Occipital lobe (tissue), 3 donors: ENCODE measurements at places on chromosomes 16 and 17.

DNA sequence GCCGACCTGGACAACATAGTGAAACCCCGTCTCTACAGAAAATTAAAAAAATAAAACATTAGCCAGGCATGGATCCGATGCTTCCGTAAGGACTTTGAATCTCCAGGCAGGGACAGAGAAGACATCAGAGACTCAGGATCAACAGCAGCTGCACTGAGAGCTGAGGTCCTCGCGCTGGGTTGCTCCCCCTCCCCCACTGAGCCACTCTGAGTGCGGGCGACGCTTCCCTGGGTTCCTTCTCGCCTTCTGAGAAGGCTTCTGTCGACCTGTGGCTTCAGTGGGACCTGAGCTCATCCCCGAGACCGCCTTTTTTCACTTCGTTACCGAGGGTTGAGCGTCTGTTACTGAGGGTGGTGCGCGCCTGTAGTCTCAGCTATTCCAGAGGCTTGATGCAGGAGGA, 20.4 kb downstream of the ACTG1 start:
- no peak for DNase-seq

DNA sequence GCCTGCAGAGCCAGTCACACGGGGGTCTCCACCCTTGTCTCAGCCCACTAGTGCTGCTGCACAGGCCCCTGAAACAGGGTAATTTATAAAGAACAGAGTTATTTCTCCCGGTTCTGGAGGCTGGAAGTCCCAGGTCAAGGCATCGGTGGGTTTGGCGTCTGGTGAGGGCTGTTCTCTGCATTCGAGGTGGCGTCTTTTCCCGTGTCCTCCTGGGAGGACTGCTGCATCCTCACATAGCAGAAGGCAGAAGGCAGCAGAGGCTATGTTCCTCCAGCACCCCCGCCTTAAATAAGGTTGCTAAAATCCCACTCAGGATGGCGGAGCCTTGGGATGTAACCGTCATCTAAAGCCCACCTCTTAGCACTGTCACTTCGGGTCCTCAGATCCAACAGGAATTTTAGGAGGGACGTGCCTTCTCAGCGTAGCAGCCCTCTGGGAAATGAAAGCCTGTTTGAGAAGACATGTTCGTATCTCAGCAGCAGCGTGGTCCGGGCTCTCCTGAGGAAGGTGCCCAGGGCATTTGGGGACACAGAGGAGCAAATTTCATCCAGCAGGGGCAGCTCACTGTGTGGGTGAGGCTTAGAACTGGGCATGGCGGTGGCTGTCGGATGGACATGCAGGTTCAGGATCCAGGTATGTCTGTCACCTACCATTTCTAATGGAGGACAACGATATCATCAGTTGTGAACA, 221.6 kb upstream of the CHMP6 start:
- DNase-seq: no peak

GRCh38 chr17:4362141-4362540, 4.3 kb downstream of the UBE2G1 start:
- no peak for DNase-seq

DNA sequence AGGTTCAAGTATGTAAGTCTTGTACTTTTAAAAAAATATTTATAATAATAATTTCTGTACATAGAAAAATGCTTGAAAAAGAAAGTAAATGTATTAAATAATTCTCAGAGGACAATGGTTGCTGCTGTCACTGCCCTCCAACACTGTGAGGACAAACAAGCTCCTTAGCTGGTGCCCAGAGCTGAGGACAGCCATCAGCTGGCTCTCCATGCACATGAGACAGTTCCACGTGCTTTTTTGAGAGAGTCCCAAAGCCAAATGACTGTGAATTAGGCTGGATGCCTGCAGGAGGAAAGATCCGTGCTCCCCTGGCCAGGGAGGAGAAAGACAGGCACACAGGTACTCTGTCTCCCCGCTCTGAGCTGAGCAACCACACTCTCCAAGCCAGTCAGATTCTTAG, 115.5 kb upstream of the IRX5 start:
- DNase-seq: no peak

DNA sequence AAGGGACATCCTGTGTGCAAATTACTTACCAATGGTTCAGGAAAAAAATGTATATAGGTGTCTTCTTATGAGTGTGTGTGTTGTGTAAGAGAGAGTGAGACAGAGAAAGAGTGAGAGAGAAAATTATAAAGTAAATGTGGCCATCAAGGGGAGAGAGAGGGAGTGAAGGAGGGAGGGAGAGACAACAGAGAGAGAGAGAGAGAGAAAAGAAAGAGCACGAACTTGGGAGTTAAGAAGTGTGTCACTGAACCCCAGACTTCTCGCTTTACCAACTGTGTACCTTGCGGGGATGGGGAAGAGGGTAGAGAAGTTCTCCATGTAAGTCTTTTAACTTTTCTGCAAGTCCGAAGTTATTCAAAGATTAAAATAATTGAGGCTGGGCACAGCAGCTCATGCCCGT, 28.8 kb upstream of the ARL4D start:
- no peak for DNase-seq

GRCh38 chr16:63415014-63415413, 1378.8 kb upstream of the CDH8 start:
- no peak for DNase-seq

DNA sequence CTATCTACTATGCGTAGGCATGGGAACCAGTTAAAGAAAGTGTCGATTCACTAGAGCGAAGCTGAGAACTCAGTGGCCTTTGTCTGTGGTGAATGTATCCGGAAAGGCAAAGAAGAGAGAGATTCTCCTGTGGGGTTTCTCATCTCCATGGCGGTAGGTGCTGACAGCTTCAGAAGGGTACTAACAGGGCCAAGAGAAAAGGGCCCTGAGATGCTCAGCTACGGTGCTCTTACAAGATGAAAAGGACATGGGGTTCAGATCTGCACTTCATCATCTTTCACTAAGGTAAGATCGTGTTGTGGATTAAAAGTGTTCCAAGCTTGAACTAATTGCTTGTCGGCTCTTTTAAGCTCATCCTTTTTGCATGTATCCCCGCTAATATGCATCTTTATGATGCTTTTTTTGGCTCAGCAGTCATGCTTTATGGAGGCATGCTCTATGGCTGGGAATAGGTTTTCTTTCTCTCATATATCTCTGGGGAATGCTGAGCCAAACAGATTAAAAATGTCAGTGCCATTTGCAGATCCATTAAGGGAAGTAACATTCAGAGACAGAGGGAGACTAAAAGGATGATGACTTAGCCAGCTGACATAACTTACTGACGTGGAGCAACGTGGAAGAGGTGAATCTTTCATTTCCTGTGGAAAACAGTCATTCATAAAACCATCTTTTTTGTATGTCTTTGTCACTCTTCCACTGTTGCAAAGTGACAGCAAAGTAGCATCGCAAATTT, 29.9 kb downstream of the KCNJ16 start:
- DNase-seq: no peak

DNA sequence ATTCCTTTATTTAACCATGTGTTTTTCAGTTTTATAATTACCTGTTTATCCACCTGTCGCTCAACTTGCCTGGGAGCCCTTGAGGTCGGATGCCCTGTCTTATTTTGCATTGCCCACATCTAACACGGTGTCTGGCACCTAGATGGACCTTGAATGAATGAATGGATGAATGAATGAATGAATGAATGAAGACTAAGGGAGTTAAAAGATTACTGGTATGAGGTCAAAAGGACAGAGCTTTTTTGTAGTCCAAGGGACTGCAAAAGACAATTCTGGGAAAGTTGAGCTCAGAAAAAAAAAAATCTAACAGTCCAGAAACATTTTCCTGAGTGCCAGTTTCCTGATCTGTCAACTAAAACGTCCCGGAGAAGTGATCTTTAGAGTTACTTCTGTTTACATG, 244.6 kb upstream of the MYOCD start:
- no peak for DNase-seq

DNA sequence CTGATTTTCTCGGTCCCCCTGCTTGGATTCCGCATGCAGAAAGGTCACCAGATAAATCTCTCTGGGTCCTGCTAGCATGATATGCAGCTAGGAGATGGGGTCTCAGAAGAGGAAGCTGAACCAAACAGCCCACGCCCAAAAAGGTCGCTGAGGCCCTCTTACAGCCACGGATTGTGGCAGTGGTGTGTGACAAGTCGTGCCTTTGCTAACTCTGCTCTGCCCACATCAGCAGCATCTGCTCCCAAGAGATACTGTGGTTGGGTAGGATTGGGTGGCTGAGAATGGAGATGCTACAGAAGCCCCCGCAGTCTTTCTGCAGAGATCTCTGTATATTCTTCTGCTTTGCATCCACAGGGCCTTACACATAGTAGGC, 15.2 kb upstream of the SKAP1 start:
- no peak for DNase-seq

- no peak for DNase-seq
Measured at GRCh38 chr16:56688762-56689161, 6.5 kb downstream of the MT1X start.

GRCh38 chr16:62711797-62712196, 675.6 kb upstream of the CDH8 start:
- no peak for DNase-seq

- no peak for DNase-seq
Measured at GRCh38 chr17:5110816-5111215, 862 bp downstream of the ZNF232 start.

DNA sequence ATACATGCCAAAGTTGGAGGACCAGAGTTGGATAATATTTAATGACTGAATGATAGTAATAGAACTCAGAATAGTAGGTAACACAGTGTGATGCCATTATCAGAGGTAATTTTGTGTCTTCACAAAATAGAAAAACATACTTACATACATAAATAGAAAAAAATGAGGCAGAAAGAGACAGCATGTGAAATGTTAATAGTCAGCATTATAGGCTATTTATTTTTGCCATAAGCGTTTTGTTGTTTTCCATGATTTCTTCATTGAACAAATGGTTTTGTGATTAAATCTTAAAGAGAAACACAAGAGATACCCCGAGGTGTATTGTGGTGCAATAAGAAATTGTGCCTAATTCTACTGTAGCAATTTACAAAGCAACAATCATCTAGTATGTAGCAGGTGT, 626.3 kb downstream of the KCNJ2 start:
- no peak for DNase-seq

DNA sequence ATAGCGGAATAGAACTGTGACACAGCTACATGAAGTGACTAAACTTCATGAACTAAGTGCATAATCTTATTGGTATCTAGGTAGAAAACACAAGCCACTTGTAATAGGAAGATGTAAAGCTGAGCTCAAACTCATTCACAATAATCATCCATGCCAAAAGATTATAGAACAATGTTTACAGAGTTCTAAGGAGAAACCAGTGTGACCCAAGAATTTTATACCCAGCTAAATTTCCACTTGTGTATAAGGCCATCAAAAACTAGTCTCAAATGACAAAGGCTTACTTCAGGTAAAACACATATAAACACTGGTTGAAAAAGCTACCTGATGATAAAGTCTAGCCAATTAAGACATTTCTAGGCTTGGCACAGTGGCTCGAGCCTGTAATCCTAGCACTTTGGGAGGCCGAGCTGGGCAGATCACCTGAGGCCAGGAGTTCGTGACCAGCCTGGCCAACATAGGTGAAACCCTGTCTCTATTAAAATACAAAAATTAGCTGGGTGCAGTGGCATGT, 16.9 kb upstream of the CPD start:
- no peak for DNase-seq

DNA sequence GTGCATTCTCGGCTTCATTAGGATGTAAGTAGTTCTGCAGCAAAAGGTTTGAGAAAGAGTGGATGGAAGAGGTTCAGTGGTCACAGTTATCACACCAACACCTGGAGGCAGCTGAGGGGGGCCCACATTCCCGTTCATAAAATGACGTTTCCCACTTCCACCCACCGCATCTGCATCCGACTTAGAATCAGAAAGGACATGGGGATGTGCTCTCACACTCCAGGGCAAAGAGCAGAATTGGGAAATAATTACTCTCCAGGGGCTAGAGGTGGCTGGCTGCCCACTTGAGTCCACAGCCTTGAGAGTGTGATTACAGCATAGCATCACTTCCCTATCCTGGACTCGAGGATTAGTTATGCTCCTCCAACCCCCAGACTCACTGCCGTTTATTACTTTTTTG, 122.0 kb downstream of the CPPED1 start:
- no peak for DNase-seq

GRCh38 chr16:85168732-85169256, 56.5 kb upstream of the CIBAR2 start:
- DNase-seq: no peak
